KG1 (cell line): ENCODE measurements at places on chromosomes 12 and 14.

- DNase-seq = no peak
Observed at GRCh38 chr14:106308839-106309389, 782.5 kb downstream of the TMEM121 start.

GRCh38 chr14:63045234-63045611 lies at the start of gene KCNH5:
Gene KCNH5, minus strand, starts transcription at chr14:63045458. Its CDS starts 272 bp downstream, at chr14:63045186.
- no peak for DNase-seq

GRCh38 chr12:49294086-49294803 lies 702 bp upstream of the PRPH start:
- DNase-seq = no peak

GRCh38 chr12:129328235-129328634 lies 475.0 kb downstream of the GLT1D1 start:
- DNase-seq = no peak

GRCh38 chr14:64763801-64764621 lies 59.8 kb downstream of the PLEKHG3 start:
- DNase-seq = no peak

- no peak for DNase-seq
Observed at GRCh38 chr12:84554199-84554723, 358.3 kb downstream of the SLC6A15 start.

GRCh38 chr12:26874501-26875296 lies 41.7 kb upstream of the ITPR2 start:
- DNase-seq = no peak

DNA sequence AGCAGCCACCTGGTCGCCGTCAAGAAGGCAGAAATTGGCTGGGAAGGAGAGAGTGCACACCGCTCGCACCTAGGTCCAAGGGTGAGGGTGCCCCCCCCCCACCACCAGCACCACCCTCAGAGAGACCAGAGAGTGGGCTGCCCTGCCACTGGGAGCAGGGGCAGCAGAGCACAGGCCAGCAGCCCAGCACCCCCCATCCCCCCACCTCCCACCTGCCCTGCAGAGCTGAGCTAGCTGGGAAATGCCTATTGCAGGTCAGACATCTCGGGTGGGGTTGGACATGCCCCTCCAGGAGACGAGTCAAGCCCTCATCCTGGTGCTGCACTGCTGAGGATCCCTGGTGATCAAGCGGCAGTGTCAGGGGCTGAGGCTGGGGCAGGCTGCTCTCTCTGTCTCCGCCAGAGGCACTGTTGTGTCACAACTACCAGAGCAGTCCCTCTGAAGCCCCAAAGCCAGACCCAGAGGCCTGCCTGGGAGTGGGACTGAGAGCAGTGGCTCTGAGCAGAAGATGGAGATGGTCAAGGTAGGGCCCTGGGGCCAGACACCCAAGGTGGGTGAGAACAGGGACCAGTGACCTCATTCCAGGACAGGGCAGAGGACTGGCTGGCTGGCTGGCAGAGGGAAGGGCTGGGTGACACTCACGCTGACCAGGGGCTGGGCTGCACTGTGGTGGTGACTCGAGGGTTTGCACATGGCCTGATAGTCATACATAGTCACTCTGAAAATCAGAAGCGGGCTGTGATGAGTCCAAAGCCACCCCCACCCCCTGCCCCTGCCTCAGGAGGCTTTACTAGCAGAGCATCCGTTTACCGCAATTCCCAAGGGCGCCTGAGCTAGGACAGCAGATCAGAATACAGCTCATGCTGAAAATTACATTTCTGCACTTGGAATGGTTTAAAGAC lies 19.7 kb upstream of the LRTM2 start:
- DNase-seq = no peak

GRCh38 chr14:92323011-92323915 lies at the start of gene SLC24A4:
Gene SLC24A4, plus strand, starts transcription at chr14:92323165. Its CDS starts 666 bp downstream, at chr14:92323831.
- DNase-seq = no peak
